Fibroblast of mammary gland (primary cell): ENCODE measurements at places on chromosomes 2 and 18.

DNA sequence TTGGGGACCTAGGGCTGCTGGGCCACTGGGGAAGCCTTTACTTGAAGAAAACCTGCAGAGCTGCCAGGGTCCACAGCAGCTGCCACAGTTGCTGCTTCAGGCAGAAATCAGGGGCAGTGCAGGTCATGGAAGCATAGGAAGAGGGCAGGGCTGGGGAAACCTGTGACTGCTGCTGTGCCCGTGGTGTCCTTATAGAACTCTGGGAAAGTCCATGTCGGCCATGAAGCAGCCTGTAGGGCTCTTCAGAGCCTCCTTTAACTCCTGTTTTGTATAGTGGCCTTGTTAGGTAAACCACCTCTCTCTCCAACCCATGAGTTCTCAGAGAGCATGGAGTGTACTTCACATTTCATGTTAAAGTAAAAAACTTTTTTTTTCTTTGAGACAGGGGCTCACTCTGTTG is 62.1 kb downstream of the SMAD4 start:
- no peak for DNase-seq

GRCh38 chr2:86513948-86514660 is 49.1 kb downstream of the CHMP3 start:
- DNase-seq, result no peak

DNA sequence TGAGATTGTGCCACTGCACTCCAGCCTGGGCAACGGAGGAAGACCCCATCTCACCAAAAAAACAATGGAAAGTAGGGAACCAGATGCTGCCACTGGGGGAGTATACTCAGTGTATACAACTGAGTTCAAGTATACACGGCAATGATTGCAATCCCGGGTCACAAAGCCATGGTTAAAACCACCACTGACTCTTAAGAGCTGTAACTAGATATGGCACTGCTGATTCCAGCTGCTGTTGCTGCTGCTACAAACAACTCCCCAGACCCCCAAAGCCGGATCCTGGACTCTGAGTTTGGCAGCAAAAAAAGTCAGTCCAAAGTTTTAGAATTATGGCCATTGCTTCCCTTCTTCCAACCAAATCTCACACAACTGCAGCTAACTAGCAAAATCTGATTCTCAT is 43.7 kb upstream of the COX7A2L start:
- no peak for DNase-seq

DNA sequence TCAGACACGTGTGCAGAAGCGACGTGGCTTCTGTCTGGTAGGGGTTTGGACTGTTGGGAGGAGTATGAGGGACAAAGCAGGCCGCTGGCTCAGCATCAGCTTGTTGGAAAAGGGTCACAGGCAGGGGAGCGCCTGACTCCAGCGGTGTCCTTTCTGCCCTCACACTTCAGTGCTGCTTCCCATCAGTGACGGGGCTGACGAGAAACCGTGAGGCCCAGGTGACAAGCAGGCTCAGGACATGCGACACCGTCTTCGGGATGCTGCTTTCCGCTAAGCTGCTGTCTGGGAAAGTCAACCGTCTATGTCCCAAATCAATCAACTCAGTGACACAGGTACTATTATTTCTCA is 90.5 kb downstream of the USP40 start:
- no peak for DNase-seq

DNA sequence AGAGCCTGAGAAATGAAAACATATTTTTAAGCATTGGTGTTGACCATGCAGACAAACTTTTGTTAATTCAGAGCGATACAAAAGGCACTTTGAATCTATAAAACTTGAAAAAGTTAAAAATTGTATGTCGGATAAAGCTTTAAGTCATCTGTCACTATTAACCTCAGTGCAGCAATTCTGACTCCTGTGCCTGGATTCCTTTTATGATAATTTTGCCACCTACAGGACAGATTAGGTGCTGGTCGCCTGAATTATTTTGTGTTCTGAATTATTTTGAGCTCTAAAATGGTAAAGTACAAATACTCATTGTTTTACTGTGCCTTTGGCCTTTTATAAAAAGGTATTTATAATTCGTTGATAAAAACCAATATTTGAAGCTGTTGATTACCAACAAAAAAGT is 19.4 kb upstream of the RNF138 start:
- no peak for DNase-seq

DNA sequence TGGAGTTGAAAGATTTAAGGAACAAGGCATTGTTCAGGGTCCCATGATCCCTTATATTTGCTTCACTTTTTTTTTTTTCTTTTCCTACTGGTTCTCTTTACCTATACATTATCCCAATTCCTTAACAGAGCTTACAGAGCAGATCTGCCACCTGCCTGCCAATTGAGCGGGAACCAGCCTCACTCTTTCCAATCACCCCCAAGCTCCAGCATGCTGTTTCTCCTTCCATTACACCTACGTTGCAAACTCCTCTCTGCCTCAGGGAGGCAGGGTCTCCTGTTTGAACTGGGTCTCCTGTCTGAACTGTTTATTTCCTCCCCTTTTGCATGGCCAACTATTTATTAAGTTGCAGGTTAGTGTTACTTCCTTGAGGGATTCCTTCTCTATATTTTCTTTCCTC is 77.2 kb upstream of the SLC38A11 start:
- no peak for DNase-seq

DNA sequence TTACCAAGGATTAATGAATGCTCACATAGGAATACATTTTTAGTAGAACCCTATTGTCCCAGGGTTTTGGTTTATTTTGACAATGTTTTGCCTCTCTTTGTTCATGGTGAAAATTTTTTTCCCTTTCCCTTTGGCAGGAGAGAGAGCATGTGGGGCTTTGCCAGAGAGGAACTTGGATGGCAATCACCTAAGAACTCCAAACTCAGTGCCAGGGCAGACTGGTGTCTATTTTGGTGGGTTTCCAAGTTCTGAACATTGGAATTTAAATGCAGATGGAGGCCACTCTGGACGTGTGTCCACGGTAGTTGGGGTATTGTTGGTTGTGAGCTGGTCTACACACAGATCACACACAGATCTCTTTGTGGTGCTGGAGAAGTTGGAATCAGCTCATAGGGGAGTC is 2091.1 kb upstream of the PIK3C3 start:
- no peak for DNase-seq

DNA sequence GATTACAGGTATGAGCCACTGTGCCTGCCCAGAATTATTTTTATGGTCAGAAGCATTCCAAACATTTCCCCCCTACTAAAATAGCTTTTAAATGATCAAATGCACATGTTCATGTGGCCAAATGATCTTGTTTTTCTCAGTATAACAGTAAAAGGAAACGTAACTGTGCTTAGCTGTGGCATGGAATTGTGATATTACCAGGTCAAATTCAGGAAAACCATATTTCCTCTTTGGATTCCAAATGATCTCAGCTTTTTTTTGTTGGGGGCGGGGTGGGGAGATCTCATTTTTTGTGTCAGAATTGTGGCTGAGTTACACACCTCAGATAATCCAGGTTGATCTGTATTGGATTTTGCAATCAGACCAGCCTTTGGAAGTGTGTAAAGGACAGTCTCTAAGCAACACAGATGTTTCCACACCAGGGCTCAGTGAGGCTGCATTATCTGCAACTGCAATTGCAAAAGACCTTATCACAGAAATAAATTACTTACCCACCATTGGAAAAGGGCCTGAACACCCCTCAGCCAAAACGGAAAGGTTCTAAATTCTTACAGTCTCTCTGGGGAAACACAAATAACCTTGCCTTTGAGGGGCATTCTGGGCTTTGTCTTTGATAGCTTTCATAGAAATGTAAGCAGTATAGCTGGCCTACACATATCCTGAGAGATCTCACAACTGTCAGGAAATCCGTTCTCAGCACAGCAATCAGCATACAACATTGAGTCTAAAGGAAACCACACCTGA is 8.4 kb downstream of the CASP10 start:
- peak; percentile 7 for DNase-seq

DNA sequence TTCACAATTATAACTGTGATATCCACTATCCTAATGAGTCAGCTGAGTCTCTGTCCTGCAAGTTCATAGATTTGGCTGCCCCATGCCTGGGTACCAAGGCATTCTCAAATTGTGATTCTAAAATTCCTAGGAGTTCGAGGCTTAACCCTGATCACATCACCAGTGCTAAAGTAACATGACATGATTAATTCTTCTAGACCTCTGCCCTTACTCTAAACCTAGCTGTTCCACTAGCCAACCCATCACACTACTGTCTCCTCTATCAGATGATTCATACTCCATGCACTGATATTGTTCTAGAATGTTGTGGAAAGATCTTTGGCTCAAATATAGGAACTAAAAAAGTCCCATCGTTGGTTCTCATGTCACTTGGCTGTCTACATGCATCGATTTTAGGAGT is 487.6 kb downstream of the PIK3C3 start:
- DNase-seq, result peak; percentile 2

GRCh38 chr2:155663265-155663664 is 669.3 kb downstream of the NR4A2 start:
- DNase-seq, result peak; percentile 2

- DNase-seq, result no peak
Measured at GRCh38 chr2:62313449-62314227, 117.7 kb downstream of the B3GNT2 start.

DNA sequence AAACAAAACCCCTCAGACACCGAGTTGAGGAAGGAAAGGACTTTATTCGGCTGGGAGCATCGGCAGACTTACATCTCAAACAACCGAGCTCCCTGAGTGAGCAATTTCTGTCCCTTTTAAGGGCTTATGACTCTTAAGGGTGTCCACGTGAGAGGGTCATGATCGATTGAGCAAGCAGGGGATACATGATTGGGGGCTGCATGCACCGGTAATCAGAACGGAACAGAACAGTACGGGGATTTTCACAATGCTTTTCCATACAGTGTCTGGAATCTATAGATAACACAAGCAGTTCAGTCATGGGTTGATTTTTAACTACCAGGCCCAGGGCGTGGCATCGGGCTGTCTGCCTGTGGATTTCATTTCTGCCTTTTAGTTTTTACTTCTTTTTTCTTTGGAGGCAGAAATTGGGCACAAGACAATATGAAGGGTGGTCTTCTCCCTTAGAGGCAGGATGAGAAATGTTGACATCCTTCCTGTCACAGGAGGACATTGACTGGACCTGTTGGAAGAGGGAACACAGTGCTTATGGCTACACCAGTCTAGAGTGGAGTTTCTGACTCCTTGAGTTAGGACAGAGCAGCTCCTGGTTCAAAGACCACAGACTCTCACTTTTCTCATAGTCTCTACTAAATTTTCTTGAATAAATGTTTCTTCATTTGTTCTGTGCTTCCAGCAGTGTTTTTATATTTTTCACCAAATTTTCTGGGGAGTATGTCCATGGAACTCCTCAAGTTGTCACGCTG is 35.8 kb downstream of the SPOPL start:
- no peak for DNase-seq

GRCh38 chr2:11582862-11583752 is 49.3 kb downstream of the GREB1 start:
- peak; percentile 71 for DNase-seq

GRCh38 chr18:26421931-26422330 is 126.4 kb downstream of the KCTD1 start:
- no peak for DNase-seq

DNA sequence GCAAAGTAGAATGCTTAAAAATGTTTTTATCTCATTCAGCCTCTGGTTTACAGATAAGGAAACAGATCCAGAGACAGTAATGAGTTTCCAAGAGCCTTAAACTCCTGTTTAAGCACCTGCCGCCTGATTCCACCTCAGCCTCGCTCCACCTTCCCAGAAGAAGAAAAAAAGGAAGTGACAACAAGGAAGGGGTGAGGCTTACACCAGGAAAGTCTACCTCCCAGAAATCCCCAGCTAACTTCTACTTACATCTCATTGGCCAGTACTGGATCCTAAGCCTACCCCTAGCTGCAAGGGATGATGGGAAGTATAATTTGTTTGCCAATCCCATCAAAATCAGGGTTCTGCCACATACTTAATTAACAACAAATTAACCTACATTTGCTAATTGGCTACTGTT is 15.3 kb upstream of the ARID5A start:
- DNase-seq, result no peak

DNA sequence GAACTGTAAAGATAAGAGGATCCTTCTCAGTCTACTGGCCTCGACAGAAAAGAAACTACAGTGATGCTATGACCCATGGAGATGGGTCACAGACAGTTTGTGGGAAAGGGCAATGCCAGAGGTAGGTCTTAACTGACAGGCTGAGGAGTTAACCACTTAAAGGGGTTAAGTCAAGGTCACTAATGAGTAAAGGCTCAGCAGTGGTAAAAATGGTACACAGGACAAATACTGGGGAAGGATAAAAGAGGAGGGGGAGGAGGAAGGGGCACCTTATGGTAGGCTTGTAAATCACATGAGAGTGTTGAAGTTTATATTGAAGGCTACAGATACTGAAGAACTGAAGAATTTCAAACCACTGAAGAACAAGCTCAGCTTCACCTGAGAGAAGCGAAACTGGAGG is 9.9 kb downstream of the IER3IP1 start:
- no peak for DNase-seq

DNA sequence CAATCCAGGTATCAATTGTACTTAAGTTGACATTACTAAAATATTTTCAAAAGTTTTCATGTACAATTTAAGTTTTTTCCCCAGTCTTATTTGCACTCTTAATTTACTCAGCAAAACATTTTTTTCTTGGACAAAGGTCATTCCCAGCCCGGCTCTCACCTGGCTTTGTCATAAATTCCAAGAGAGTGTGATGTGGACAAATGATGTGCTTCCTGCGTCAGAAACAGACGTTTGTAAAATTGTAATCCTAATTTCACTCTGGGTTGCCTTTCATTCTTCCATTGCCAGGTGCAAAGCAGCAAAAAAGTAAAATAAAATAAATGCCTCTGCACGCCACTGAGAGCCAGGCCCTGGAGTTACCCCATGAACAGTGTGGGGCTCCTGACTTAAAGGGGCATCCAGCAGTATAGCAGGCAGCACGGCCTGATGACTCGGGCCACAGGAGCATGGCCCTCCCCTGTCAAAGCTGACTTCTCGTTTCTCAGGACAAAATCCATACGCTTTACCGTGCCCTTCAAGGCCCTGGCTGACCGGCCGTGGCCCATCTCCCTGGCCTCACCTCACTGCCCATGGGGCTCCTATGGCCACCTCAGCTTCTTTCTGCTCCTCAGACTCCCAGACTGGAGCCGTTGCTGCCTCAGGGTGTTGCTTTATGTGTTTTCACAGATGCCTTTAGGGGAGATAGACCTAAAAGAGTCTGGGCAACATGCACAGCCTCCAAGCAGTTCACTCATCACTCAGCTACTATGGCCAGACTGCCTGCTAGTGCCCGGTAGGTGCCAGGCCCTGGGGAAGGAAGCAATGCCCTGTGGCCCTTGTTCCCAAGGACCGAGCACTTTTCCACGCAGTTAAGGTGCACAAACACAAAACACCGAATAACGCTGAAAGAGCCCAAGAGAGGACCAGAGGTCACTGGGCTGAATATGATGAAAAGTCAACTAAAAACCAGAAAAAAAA is 7.6 kb upstream of the TMEM185B start:
- no peak for DNase-seq
